ENCODE measurements at places on chromosomes 7 and 10.

- DNase-seq, result no peak
Measured at GRCh38 chr10:23695825-23696420, 257.0 kb downstream of the OTUD1 start.

- no peak for DNase-seq
Measured at GRCh38 chr7:70321016-70321590, 722.8 kb downstream of the AUTS2 start.

DNA sequence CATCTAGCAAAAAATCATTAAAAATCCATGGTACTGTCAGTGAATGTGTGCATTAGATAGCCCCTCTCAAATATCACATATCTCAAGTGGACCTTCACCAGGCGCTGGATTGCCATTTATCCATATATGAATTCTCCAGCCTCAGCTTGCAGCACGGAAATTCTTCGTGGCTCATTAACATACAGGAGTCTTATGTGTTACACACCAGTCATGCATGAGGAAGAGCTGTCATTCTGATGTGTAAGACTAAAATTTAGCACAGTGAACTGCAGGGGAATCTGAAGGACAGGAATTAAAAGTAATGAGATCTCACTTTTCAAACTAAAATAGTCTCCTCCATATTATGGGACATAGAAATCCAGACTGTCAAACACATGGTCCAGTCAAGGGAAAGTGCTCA lies 542.4 kb upstream of the DPP6 start:
- DNase-seq, result no peak

GRCh38 chr10:47374611-47375536 lies 9.2 kb downstream of the ZNF488 start:
- DNase-seq, result no peak
